ENCODE measurements at places on chromosomes 12 and 14.

DNA sequence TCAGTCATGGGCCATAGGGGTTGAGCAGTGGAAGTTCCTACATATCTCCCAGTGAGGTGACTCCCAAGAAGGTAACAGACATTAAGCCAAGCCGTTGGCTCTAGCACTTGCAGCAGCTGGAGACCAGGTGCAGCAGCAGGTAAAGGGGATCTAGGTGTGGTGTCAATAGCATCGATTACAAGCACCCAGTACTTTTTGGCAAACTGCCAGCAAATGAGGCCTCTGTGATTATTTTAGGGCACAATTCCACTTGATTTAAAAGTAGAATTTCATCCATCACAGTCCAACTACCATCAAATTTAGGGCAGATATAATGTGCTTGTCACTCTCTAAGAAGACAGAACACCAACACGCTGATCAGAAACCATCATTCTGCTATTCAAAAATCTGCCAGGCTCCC lies 224.1 kb upstream of the EGLN3 start:
- DNase-seq, result no peak

DNA sequence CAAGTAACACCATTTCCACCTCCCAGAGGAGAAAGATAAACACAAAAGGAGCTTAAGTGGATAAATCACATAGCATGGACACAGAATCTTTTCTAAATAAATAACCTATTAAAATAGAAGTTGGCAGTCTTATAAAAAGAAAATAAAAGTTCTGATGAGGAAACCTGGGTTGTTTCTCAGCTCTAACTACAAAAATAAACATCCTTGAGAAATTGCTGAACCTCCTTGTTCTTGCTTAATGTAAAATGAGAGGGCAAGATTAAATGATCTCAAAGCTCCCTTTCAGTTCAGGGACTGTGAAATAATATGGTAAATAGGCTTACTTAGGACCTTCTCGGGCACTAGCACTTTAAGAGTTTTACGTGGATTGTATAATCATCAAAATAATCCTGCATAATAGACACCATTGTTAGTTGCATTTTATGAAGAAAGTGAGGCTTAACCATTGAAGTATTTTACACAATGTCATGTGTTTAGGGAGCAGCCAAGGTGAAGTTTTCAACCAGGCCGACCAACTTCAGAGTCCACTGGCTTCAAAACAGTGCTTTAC lies 214.0 kb upstream of the NOVA1 start:
- DNase-seq, result no peak

DNA sequence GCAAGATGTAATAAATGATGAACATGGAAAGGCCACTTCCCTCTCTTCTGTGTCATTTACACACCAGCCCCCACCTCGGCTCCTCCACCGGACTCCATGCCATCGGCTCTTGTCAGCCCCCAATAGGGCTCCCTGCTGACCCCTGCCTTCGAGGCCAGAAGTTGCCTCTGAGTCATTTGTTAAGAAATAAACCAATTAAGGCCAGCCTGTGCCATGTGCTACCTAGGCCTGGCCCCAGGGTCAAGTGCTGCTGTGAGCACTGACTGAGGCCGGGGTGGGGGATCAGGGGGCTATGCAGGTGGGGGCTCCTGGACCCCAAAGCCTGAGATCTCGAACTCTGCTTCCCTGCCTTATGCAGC lies 53.2 kb downstream of the TESC start:
- no peak for DNase-seq

- no peak for DNase-seq
Measured at GRCh38 chr14:33780035-33780434, 170.8 kb downstream of the EGLN3 start.

DNA sequence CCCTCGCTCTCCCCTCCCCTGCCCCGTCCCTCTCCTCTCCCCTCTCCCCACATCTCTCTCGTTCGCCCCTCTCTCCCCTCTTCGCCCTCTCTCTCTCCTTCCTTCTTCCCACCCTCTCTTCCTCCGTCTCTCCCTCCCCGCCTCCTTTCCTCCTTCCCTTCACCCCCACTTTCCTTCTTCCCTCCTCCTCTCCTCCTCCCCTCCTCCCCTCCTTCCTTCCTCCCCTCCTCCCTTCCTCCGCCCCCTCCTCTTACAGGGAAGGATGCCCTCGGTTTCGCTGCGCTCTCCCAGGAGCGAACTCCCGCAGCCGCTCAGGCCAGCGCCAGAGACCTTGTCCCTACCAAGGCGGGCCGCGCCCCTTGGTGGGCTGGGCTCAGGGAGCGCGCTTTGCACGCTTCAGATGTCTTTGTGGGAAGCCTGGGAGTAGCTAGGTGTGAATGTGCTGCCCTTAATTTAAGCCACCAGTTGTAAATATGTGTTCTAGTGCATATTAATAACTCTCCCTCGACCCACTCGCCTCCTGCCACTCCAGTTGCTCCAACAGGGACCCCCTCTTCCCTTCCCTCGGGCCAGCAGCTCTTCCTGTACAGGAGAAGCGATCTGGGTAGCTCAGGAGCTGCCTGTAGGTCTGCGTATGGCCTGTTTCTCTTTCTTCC lies 13.3 kb upstream of the MAP3K9 start:
- DNase-seq, result peak; percentile 19

DNA sequence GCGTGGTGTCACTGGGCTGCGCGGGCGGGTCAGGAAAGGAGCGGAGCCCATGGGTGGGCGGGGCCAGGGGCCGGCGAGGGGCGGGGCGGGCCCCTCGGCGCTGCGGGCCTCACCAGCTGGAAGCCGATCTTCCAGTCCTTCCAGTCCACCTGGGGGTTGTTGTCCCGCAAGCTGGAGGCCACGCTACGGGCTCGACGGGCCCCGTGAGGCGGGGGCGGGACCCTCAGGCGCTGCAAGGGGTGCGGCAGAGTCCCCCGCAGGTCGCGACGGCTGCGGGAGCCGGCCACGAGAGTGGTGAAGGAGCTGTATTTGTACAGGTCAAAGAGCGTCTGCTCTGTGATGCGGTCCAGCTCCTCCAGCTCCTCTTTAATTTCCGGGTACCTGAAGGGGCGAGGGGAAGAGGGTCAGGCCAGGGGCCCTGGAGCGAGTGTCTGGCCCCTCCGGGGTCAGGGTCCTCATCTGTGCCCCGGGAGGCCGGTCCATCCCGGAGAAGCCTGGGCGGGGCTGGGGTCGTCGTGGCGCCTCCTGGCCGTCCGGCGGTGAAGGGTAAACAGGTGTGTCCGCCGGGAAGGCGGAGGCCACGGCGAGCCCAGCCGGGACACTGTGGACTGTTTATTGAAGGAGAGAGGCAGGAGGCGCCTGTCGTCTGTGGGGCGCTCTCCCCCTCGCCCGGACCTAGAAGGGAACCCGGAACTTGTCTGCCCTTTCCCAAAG lies 11.9 kb downstream of the SCNN1A start:
- DNase-seq, result peak; percentile 53

GRCh38 chr12:2826721-2827515 lies 7.9 kb downstream of the NRIP2 start:
- no peak for DNase-seq

GRCh38 chr12:127722611-127723010 lies 544.4 kb upstream of the TMEM132C start:
- no peak for DNase-seq

DNA sequence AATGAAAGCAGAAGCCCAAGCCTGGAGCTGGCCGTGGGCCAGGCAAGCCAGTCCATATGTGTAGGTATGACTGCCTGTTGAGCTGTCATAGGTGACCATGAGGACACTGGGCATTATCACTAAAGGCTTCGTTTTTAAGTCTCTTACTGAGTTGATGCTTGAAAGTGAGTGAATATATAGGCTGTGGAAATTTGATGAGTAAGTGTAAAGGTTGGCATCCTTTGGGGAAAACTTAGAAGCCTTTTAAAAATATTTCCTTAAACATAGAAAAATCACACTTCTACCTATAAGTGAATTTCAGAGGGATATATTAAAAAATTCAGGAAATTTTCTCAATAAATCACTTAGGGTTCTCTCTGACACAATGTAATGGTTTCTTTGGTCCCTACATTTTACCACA lies 396.5 kb downstream of the FOXG1 start:
- no peak for DNase-seq

- peak; percentile 19 for DNase-seq
Measured at GRCh38 chr14:57189070-57189469, 79.6 kb downstream of the EXOC5 start.

DNA sequence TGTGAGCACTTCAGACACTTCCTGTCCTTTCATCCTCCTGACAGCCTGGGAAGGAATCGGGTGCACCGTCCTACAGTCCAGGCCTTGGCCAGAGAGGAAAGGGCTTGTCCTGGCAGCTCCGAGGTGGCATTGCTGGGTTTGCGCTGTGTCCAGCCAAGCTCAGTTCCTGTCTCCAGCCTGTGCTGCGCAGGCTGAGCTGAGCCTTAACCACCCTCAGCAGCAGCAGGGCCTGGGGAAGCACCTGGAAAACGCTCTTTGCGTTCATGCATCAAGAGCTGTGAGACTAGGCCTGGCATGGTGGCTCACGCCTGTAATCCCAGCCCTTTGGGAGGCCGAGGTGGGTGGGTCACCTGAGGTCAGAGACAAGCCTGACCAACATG lies 33.7 kb upstream of the EML1 start:
- no peak for DNase-seq

GRCh38 chr12:106001105-106001836 lies 137.5 kb downstream of the NUAK1 start:
- no peak for DNase-seq

- no peak for DNase-seq
Measured at GRCh38 chr12:89234324-89235114, 117.8 kb downstream of the DUSP6 start.

DNA sequence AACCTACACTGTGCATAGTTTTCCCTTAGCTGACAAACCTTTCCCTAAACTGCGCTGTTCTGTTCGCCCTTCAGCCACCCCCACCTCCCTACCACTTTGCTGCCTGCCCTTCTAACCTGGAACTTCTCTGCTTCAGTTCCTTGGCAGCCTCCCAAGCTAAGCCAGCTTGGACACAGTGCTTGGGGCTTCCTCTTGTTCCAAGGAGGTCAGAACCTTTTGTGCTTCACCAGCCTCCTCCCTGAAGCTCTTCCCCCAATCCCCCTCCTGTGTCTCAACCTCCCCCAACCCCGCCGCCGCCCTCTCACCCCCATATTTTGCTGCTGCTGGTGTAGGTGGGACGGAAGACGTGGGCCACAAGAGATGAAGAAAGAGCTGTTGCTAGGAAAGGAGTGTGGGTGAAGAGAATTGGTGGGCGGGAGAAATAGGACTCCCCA lies 8.1 kb upstream of the RIC8B start:
- DNase-seq, result no peak

DNA sequence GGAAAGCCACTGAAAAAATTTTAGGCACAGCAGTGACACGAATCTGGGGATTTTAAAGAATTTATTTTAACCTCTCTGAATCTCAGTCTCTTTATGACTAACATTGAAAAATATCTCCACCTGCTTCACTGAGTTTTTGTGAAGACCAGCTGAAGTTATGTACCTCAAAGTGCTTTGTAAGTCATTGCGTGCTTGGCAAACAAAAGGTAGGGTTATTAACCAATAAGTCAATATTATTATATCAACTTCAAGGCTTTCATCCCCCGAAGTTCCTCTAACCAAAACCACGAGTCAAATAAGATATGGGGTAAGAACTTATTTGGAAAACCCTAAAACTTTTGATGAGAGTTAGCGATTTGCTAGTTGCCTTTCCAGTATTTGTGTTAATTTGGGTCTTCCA lies 62.3 kb downstream of the HSPB8 start:
- DNase-seq, result no peak

- DNase-seq, result no peak
Measured at GRCh38 chr12:90321369-90321768, 612.7 kb upstream of the ATP2B1 start.

GRCh38 chr14:101882141-101882935 lies 82.0 kb upstream of the DYNC1H1 start:
- DNase-seq, result no peak

GRCh38 chr12:6946033-6946919 lies 2.5 kb downstream of the C12orf57 start:
- DNase-seq, result no peak

GRCh38 chr14:87331991-87332390 lies 661.0 kb downstream of the GALC start:
- DNase-seq, result peak; percentile 90

GRCh38 chr12:44816446-44817017 lies 59.6 kb downstream of the NELL2 start:
- DNase-seq, result no peak

GRCh38 chr12:106305376-106305775 lies 2.8 kb downstream of the TCP11L2 start:
- no peak for DNase-seq

GRCh38 chr12:101838628-101839323 lies 8.0 kb upstream of the GNPTAB start:
- DNase-seq, result no peak

DNA sequence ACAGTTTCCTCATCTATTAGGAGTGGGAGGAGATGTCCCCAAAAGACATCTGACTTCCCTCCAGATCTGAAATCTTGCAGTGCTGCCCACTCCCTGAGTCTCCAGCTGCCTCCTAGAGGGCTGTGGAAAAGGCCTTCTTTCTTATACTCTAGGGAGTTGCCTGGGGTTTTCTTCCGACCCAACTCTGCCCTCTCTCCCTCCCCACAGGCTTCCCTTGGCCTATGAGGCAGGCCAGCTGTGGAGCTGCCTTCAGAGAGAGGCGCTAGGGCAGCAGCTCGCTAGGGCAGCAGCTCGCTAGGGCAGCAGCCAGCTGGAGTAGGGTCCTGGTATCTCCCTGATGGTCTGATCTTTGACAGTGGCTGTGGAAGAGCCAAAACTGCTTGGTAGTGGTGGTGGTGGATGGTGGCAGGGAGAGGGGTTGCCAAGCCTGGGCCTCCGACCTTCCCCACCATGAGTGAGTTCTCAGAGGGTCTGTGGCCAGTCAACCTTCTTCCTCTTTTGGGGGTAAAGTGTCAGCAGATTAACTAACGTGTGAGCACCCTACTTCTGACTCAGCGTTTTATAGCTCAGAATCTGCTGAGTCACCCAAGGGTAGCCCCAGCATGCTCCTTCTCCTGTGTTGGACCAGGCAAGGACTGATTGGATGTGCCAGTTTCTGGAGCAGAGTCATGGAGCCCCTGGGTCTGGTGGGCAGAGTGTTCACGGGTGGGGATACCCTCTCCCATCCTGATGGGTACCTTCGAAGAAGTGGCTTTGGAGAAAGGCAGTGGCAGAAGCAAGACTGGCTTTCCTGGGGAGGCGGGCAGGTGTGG lies 2.3 kb downstream of the SLC48A1 start:
- DNase-seq, result peak; percentile 46

GRCh38 chr14:54622192-54622958 lies 55.4 kb downstream of the SAMD4A start:
- no peak for DNase-seq

GRCh38 chr12:42504049-42504448 lies 85.5 kb downstream of the PRICKLE1 start:
- DNase-seq, result peak; percentile 34

DNA sequence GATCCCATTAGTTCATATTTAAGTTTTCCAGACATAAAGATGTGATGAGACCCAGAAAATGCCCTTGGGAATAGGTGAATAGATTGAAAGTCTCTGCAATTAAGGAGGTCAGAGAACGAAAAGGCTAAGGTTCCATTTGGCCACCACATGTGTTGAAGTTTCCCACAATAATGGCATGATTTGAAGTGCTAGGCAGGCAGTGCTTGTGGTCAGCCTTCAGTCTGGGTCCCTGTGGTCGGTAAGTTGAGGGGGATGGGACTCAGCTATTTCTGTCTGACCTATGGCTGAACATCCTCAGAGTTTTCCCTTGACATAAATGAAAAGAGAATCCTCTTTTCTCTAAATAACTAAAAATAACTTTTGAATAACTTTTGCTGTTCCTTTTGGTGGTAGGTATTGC lies 92.4 kb downstream of the PELI2 start:
- no peak for DNase-seq

All from fibroblast of skin of right quadriceps (primary cell).